Astrocyte (in vitro differentiated cells and primary cell): ENCODE measurements at places on chromosomes 6 and 20. TPM values are rescaled to one million over a fixed set of nuclear protein-coding genes. Genes with fewer than 3 reads are reported as not detected.

Gene TGM2
- 48.2 and 98.9 TPM in 2 replicates for total RNA-seq

DNA sequence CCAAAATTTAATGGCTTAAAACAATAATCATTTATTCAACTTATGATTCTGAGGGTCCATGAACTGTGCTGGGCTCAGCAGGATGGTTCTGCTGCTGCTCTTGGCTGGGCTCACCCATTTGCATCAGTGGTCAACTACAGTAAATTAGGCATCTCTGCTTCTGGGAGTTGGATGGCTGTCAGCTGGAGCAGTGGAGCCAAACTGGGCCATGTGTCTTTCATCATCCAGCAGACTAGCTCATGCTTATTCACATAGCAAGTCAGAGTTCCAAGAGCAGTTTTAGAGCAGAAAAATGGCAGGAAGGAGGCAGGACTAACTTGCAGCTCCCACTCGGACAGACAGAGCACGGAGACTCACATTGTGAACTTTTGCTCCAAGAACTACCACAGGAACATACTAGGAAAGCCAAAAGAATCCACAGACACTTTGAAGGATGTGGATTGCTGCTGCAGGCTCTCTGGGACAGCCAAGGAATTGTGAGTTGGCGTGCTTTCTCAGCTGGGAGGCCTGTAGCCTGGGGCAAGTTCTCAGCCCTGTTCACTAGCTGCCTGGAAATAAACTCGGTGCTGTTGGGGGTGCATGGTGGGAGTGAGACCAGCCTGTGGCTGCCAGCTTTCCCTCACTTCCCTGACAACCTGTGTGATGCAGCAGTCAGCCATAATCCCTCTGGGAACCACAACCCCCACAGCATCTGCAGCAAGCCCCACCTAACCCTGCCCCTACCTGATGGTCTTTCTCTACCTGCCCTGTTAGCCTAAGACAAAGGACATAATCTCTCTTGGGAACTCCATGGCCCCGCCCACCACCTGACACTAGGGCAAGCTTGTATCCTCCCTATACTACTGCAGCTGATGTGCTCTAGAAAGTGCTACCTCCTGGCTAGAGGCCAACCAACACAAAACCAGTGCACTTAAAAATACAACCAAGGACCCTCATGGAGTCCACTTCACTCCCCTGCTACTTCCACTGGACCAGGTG lies 129.0 kb downstream of the JPH2 start:
- no peak overlapping the region for H3K27ac ChIP-seq
- H3K4me1 ChIP-seq: no peaks in the 10 kb centered on the region
- H3K36me3 ChIP-seq: no peaks in the 10 kb centered on the region
- peak; percentile 18 for DNase-seq
- H3K27me3 ChIP-seq: no peaks in the 10 kb centered on the region

Gene OR12D3
- not detected in 2 replicates for total RNA-seq

- no peak overlapping the region for H3K4me3 ChIP-seq
- no peaks in the 10 kb centered on the region for H3K27me3 ChIP-seq
- H3K27ac ChIP-seq: no peak overlapping the region
- DNase-seq: peak; percentile 43
- no peaks in the 10 kb centered on the region for H3K36me3 ChIP-seq
- H3K4me1 ChIP-seq: no peaks in the 10 kb centered on the region
Observed at GRCh38 chr6:74404366-74404765, 708.4 kb downstream of the CD109 start.

GRCh38 chr6:138979365-138979764 lies 8.7 kb downstream of the REPS1 start:
- H3K4me3 ChIP-seq: no peak overlapping the region
- no peaks in the 10 kb centered on the region for H3K36me3 ChIP-seq
- DNase-seq: no peak
- H3K27ac ChIP-seq: no peak overlapping the region

GRCh38 chr20:41379551-41379950 lies 12.9 kb upstream of the EMILIN3 start:
- H3K4me3 ChIP-seq: no peak overlapping the region
- no peaks in the 10 kb centered on the region for H3K4me1 ChIP-seq
- no peak overlapping the region for H3K27ac ChIP-seq
- no peak for DNase-seq
- peaks cover 8% of the 10 kb centered on the region for H3K27me3 ChIP-seq
